ENCODE measurements at places on chromosomes 7 and 10. TPM values are rescaled to one million over a fixed set of nuclear protein-coding genes. Genes with fewer than 3 reads are reported as not detected.

GRCh38 chr7:132488634-132489302, 87.5 kb downstream of the PLXNA4 start:
- DNase-seq = no peak
- H3K4me3 ChIP-seq = no peak overlapping the region
- peaks cover 33% of the 10 kb centered on the region for H3K27me3 ChIP-seq
- H3K36me3 ChIP-seq = no peaks in the 10 kb centered on the region
- H3K27ac ChIP-seq = no peak overlapping the region

- no peak overlapping the region for H3K4me3 ChIP-seq
- no peaks in the 10 kb centered on the region for H3K27me3 ChIP-seq
- H3K4me1 ChIP-seq = peaks cover 2% of the 10 kb centered on the region
These were observed 43.6 kb downstream of the TSPAN15 start for GRCh38 chr10:69494626-69495558.

DNA sequence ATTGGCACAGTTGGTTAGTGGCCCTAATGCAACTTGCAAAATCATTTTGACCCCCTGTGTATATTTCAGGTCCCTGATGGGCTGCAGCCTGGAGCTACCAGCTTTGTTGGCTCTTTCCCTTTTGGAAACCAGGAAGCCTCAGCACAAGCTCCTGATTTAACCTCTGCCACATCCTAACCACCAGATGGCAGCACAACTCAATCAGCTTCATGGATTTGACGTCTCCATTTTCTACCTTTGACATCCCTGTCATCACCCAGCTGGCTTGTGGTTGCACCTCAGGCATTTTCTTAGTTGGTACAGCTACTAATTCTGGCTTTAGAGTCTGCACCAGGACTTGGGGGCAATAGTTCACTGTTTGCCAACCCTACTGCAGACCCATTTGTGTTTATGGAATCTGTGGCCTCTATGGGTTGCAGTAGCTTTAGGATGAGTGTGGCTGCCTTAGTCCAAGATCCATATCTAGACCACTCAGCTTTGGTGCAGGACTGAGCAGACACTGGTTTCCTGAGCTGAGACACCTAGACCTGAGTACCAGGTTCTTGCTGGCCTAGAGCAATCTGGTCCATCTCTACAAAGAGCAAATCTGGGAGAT, 456.2 kb downstream of the REEP3 start:
- no peak overlapping the region for H3K27ac ChIP-seq
- H3K36me3 ChIP-seq = no peaks in the 10 kb centered on the region
- H3K4me3 ChIP-seq = no peak overlapping the region

- peak; percentile 65 for DNase-seq
- H3K36me3 ChIP-seq = no peaks in the 10 kb centered on the region
- H3K27me3 ChIP-seq = peaks cover 14% of the 10 kb centered on the region
- peaks cover 1% of the 10 kb centered on the region for H3K4me1 ChIP-seq
- no peak overlapping the region for H3K4me3 ChIP-seq
- H3K27ac ChIP-seq = no peak overlapping the region
These were observed 6.1 kb downstream of the NPY start for GRCh38 chr7:24290004-24290641.

PVRIG gene
- polyA plus RNA-seq = 1.5 TPM

FZD1 gene
- polyA plus RNA-seq = 13.2 TPM

EGFR gene
- 22.9 TPM for polyA plus RNA-seq

TMEM229A gene
- polyA plus RNA-seq = 3.7 TPM

DNA sequence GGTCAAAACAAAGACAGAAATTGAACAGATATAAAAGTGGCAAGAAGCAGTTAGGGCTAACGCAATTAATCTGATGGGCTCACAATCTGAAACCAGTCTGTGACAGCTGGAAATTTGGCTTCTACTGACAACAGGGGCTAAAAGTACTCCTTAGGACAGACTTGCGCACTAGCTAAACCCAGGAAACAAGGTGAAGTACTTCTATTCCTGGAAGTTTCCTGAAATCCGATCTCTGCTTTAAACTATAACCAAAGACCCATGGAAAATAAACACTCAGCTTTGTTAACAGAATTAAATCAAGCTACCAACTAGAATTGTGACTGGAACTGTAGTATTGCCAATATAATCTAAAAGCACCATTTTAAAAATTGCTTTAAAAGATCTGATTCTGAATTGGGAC, 520.2 kb upstream of the ZWINT start:
- H3K4me1 ChIP-seq = no peaks in the 10 kb centered on the region
- no peaks in the 10 kb centered on the region for H3K36me3 ChIP-seq

IGFBP3 gene
- 115 TPM for polyA plus RNA-seq

ZNF503 gene
- 17.8 TPM for polyA plus RNA-seq

DNA sequence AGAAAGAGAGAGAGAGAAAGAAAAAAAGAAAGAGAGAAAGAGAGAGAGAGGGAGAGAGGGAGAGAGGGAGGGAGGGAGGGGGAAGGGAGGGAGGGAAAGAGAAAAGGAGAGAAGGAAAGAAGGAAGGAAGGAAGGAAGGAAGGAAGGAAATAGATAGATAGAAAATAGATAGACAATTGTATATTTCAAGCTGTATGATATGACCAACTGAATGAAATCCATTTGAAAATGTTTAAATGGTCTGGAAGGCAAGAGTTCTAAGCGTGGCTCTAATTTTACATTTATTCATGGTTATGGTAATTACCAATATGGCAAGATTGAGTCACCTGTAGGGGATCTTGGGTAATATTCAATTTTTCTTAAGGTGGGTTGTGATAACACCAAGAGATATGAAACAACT, 24.4 kb upstream of the CTAGE4 start:
- H3K4me1 ChIP-seq = no peaks in the 10 kb centered on the region
- DNase-seq = no peak
- H3K4me3 ChIP-seq = no peak overlapping the region
- no peaks in the 10 kb centered on the region for H3K27me3 ChIP-seq
- H3K27ac ChIP-seq = no peak overlapping the region

GRCh38 chr10:63744060-63744941, 223.1 kb downstream of the REEP3 start:
- H3K27me3 ChIP-seq = no peaks in the 10 kb centered on the region
- H3K27ac ChIP-seq = no peak overlapping the region
- DNase-seq = no peak
- H3K4me1 ChIP-seq = peaks cover 6% of the 10 kb centered on the region
- H3K36me3 ChIP-seq = no peaks in the 10 kb centered on the region
- no peak overlapping the region for H3K4me3 ChIP-seq

DNA sequence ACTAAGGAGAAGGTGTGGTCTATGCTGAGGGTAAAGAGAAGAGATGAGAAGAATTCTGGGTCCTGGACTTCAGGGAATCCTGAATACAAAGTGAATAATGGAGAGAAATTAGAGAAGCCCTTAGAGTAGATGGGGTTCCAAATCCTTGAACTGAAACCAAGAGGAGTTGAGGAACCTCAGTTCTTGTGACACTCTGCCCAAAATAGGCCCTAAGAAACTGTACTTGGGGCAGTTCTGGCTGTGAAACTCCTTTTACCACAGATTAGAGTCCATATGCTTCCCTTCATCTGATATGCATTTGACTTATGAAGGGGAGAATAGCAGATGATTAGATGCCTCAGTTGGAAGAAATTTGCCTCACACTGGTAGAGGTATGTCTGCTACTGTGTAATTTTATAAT, 19.0 kb downstream of the TES start:
- peaks cover 3% of the 10 kb centered on the region for H3K4me1 ChIP-seq
- H3K4me3 ChIP-seq = no peak overlapping the region
- no peaks in the 10 kb centered on the region for H3K36me3 ChIP-seq

DNA sequence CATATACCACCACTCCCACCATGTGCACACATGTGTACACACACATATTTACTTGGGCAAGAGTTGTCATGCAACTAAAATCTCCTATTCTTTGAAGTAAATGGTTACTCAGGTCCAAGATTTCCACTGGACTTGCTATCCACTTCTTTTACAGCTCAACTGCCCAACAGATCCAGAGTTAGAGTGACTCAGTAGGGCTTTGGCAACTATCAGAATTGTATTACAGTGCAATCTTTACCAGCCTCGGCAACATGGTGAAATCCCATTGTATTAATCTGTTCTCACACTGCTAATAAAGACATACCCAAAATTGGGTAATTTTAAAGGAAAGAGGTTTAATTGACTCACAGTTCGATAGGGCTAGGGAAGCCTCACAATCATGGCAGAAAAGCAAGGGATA, 51.9 kb upstream of the ABLIM1 start:
- DNase-seq = no peak
- no peaks in the 10 kb centered on the region for H3K4me1 ChIP-seq
- no peaks in the 10 kb centered on the region for H3K36me3 ChIP-seq
- H3K27me3 ChIP-seq = no peaks in the 10 kb centered on the region

ZNF3 gene
- polyA plus RNA-seq = 50.4 TPM

SPDYE16 gene
- polyA plus RNA-seq = 1.2 TPM

DNA sequence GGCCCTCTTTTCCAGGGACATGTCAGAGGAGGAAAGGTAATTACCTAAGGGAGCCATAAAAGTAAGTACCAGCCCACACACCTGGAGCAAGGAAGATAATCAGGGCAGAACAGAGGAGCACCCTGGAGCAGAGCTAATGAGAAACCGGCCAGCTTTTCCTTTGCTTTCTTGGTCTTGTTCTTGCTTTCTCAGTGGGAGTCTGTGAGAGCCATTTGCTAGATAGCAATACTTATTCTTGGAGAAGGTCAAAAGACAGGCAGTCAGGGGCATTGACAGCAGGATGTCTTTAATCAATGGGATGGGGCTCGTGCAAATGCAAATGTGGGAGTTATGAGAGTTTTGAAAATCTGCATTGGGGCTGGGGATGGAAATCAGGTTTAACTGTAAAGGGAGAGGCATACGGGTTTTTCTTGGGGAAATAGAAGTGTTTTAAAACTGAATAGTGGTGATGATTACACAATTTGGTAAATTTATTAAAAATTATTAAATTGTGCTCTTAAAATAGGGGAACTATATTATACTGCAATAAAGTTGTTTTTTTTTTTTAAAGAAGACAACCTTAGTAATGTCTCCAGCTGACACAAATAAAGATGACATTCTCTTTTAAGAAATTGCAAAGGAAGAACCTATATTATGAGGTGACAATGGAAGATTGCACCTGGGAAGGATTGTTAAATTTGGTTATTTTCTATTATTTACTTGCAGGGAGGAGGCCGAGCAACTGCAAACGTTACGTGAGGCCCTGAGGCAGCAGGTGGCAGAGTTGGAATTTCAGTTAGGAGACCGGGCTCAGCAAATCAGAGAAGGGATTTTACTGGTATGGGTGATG, 35.6 kb upstream of the PPP1R17 start:
- H3K4me3 ChIP-seq = no peak overlapping the region
- H3K36me3 ChIP-seq = no peaks in the 10 kb centered on the region
- no peak for DNase-seq
- no peak overlapping the region for H3K27ac ChIP-seq

LIPJ gene
- polyA plus RNA-seq = 0.10 TPM

DNA sequence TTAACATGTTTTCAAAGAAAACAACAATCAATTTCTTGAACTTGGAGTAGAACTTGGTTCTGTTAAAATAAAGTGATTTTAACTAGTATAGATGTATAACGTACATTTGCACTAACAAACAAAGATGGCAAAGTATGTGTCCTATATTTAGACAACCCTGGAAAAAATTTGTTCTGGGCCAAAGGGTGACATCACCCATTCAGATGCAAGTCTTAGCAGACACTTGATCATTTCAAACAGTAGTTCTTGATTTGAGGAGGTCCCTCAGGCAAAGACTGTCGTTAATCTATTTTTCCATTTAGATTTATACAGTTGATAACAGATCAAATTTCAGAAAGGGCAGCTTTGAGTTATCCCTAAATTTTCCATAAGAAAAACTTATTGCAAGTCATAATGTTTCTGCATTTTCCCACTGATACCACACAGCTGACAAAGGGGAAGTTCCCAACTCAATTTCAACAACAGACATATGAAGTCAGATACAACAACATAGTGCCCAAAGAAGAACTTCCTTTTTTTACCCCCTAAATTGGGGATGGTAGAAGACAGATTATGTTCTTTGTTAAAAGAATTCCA, 5.2 kb downstream of the NMT2 start:
- no peaks in the 10 kb centered on the region for H3K36me3 ChIP-seq
- no peak overlapping the region for H3K27ac ChIP-seq
- DNase-seq = no peak

GRCh38 chr10:48523820-48524758, 80.8 kb downstream of the ARHGAP22 start:
- H3K36me3 ChIP-seq = no peaks in the 10 kb centered on the region
- peaks cover 49% of the 10 kb centered on the region for H3K27me3 ChIP-seq
- H3K27ac ChIP-seq = no peak overlapping the region
- peak overlapping the region; percentile 21 for H3K4me3 ChIP-seq
- peaks cover 3% of the 10 kb centered on the region for H3K4me1 ChIP-seq

SEC23IP gene
- polyA plus RNA-seq = 41.9 TPM

GRCh38 chr7:149006345-149006725, 22.0 kb downstream of the PDIA4 start:
- no peak overlapping the region for H3K4me3 ChIP-seq
- H3K4me1 ChIP-seq = no peaks in the 10 kb centered on the region
- H3K27me3 ChIP-seq = no peaks in the 10 kb centered on the region
- no peak overlapping the region for H3K27ac ChIP-seq

GRCh38 chr7:66301249-66301648, 96.1 kb downstream of the TPST1 start:
- peaks cover 2% of the 10 kb centered on the region for H3K4me1 ChIP-seq
- no peaks in the 10 kb centered on the region for H3K36me3 ChIP-seq
- no peak for DNase-seq
- H3K4me3 ChIP-seq = no peak overlapping the region
- H3K27me3 ChIP-seq = no peaks in the 10 kb centered on the region

INTS1 gene
- 50.0 TPM for polyA plus RNA-seq

GRCh38 chr10:91144961-91145360, 75.5 kb upstream of the PCGF5 start:
- no peak overlapping the region for H3K27ac ChIP-seq
- no peak overlapping the region for H3K4me3 ChIP-seq
- H3K36me3 ChIP-seq = no peaks in the 10 kb centered on the region
- H3K27me3 ChIP-seq = no peaks in the 10 kb centered on the region

GRCh38 chr10:112873541-112873940, 76.5 kb upstream of the TCF7L2 start:
- no peaks in the 10 kb centered on the region for H3K4me1 ChIP-seq
- no peaks in the 10 kb centered on the region for H3K36me3 ChIP-seq
- no peak overlapping the region for H3K4me3 ChIP-seq
- H3K27me3 ChIP-seq = no peaks in the 10 kb centered on the region
- no peak overlapping the region for H3K27ac ChIP-seq
- DNase-seq = no peak

ASB4 gene
- 0.33 TPM for polyA plus RNA-seq

All from large intestine (tissue), 12 donors.